Brain pericyte (primary cell): ENCODE measurements at places on chromosomes 12 and 14.
A peak's percentile ranks its signal among the peaks of the same experiment; 100 is the strongest.

- DNase-seq = no peak
These were observed 29.3 kb downstream of the DUSP16 start for GRCh38 chr12:12533238-12533829.

DNA sequence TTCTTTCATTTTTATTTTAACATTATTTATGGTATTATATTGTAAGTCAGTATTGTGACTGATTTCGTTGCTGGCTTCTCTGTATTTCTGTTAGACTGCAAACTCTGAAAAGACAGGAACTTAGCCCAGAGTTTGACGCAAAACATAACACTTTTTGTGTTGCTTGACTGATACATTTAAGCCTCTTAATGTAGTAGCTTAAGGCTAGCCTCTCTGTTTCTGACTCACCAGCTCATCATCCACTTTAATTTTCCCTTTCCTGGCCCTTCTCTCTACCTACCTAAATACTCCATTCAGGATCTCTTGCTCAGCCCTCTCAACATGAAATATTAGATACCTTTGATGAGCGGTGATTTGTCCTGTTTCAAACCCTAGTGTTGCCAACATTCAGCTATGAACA is 420.6 kb downstream of the LRFN5 start:
- no peak for DNase-seq

DNA sequence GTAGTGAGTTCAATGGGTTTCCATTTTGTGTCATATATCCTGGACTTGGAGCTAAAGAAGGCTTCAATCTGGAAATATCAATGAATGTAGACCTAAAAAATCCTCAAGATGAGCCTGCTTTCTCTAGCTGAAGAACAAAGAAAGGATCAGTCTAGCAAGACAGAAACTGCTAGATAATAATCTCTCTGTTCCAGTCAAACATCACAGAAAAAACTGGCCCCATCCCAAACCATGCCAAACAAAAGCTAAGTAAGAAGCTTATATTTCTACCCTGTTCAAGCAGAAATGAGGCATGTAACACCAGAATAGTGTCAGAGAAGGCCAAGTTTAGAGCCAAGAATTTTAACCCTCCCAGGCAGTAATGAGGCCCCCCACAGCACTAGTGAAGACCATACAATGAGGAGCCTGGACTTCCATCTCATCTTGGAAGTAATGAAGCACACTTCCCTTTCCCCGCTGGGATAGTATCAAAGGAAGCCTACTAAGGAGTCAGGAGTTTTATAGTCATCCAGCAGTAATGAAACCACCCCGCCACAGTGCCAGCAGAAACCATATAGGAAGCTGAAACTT is 95.8 kb downstream of the NELL2 start:
- DNase-seq = no peak

DNA sequence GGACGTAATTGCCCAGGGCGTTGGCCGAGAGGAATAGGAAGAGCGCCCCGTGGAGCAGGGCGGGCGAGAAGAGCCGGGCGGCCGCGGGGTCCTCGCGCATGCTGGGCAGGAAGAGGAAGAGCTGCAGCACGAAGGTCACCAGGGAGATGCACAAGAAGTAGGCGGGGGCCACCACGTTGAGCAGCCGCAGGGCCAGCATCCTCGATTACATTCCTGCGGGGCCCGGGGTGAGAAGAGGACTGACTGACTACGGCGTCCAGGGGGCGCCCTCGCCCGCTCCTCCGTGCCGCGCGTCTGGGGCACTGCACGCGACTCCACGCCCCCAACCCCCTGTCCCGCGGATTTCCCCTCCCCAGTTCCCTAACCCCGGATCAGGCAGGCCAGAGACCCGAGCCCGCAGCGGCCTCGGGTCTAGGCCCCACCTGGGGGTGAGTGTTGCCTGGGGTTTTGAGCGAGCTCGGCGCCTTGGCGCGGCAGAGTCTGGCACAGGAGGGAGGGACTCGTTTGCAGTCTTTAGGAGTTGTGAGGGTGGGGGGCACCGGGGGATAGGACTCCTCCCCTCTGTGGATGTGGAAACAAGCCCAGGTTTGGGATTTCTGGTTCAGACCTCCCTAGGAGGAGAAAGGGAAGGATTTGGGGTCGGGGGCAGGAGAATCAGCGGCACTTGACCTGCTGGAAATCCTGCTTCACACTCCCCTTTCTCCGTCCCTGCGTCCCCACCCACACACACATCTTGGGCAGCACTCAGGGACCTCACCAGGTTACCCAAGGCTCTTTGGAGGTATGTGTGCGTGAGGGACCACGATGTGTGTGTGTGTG is 1.8 kb downstream of the ZDHHC22 start:
- no peak for DNase-seq

DNA sequence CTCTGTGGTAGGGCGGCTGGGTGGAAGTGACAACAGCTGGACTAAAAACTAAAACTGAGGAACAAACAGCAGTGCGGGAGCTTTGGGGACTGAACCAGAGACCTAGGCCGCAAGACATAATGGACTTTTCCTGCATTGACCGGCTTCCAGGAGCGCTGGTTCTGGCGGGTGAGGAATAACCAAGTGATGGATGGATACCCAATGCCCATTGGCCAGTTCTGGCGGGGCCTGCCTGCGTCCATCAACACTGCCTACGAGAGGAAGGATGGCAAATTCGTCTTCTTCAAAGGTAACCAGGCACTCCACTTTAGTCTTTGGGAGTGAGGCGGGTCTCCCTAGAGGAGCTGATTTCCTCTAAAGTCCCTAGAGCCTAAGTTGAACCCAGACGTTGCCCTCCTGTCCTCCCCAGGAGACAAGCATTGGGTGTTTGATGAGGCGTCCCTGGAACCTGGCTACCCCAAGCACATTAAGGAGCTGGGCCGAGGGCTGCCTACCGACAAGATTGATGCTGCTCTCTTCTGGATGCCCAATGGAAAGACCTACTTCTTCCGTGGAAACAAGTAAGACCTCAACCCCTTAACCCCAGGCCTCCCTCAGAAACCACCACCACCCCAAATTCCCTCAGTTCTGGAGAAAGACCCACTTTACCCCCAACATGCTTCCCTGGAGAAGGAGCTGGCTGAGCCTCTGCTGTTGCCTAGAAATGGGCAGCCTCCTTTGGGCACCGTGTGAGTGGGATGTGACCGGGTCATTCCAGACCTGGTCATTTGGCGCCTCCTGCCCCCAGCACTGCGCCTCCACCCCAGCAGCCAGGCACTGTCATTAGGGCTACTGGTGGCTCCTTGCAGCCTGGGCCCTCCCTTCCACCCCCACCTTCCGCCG is 8.1 kb downstream of the MMP14 start:
- no peak for DNase-seq

DNA sequence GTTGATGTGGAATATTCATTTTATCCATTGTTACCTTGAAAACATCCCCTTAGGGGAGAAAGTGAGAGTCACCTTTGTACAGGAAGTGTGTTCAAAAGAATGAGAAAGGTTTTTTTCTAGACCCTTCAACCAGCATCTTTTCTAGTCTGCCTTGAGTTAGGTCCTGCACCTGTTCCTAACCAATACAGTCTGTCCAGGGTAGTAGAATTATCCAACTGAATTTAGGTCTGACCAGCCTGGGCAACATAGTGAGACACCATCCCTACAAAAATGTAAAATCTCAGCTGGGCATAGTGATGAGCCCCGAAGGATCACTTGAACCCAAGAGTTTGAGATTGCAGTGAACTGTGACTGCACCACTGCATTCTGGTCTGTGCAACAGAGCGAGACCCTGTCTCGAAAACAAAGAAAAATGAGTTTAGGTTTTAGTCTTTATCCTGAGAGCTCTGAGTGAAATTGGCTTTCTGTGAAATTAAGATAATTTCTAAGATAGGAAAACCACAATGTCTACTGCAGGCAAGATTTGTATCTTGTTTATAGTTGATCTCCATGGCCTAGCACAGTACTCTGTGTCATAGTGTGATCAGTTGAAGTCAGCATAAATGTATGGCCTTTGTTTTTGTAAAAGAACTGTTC is 25.2 kb downstream of the ARHGAP5 start:
- no peak for DNase-seq

DNA sequence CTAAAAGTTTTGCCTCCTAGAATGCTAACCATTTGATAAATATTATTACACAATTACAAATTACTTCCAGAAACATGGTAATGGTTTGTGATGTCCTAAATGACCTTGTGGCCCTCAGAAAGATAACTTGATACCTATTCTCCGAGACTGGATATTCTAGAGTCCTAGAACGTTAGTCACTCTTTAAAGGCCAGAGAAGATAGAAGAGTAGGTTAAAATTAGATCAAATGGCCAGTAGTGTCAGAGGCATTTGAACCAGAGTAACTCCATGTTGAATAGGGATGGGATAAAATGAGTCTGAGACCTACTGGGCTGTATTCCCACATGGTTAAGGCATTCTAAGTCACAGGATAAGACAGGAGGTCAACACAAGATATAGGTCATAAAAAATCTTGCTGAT is 96.6 kb upstream of the ADAMTS20 start:
- DNase-seq = no peak

- DNase-seq = no peak
These were observed 88.1 kb upstream of the CCDC175 start for GRCh38 chr14:59664741-59665140.

DNA sequence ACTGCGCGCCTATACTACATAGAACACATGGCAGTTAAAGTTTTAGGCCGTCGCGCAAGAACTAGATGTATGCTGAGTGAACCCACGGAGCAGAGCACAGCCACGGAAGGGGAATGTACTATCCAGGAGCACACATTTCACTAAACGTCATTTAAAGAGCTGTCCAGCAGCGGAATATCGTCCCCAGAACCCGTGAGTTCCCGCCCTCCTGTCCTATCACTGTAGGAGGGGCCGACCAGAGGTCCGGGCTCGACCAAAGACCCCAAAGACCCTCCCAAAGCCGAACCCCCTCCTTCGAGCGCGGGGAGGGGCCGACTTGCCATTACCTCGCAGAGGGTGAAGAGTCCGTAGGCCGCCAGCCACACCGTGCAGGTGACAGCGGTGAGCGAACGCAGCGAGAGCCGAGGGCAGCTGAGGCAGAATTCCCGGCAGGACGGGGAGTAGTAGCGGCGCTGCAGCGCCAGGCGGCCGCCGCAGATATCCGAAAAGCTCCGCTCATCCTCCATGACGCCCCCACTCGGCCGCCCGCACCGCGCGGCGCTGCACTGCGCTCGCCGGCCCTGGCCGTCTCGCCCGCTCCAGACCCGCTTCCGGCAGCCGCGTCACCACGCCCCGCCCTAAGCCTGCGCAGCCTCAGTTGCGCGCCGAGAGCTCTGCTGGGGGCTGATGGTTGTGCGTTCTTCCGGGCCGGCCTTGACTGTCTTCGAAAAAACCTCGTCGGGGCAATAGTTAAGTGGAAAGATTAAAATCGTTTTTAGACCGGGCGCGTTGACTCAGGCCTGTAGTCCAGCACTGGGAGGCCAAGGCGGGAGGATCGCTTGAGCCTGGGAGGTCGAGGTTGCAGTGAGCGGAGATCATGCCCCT is at the start of gene PIGH:
Gene PIGH, minus strand, starts transcription at position 571 of the 864 bp plus-strand sequence. Its CDS starts 65 bp downstream, at position 506.
- peak; percentile 57 for DNase-seq

GRCh38 chr12:34605955-34606748 is 583.9 kb downstream of the ALG10 start:
- DNase-seq = no peak

GRCh38 chr14:59394268-59394667 is 70.9 kb downstream of the GPR135 start:
- no peak for DNase-seq

- no peak for DNase-seq
These were observed 204.5 kb upstream of the TBX3 start for GRCh38 chr12:114888448-114888847.

- DNase-seq = no peak
These were observed 6.6 kb downstream of the MAX start for GRCh38 chr14:65095633-65096205.

DNA sequence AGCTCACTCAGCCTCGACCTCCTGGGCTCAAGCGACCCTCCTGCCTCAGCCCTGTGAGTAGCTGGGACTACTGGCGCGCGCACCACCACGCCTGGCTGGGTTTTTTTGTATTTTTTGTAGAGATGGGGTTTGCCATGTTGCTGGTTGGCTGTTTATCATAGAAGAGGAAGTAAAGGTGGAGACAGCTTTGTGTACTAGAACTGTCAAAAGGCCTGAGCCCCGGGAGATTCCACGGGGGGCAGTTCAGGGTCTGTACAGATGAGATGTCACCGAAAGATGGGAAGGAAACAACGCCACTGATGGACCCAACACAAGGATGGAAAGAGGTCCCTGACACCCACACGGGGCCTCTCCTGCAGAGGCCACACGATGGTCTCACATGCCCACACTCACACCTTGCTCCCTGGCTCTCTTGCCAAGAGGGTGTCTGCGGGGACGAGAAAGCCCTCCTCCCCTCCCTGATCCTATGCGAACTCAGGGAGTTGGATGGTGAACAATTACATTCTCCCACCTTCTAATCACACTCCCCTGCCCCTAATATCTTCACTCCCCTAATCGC is 66.6 kb downstream of the KDM2B start:
- DNase-seq = no peak

DNA sequence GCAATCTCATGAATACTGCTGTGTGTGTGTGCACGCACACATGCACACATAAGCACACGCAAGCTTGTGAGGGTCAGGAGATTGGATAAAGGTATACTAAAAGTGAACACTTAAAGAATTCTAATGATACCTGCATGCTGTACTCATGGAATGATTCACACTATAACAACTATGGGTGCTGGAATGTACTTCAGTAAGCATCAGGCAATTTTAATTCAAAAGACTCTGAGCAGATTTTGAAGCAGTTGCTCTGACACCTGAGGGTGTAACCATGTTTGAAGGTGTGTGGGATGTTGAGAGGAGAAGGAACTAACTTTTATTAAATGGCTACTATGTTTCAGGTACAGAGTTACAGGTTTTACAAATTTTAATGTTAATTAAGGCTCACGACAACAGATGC is 61.6 kb downstream of the GARIN6 start:
- no peak for DNase-seq

- no peak for DNase-seq
These were observed 96.7 kb downstream of the NUBPL start for GRCh38 chr14:31657917-31658316.

GRCh38 chr14:105420101-105420973 is 710 bp downstream of the MTA1 start:
- no peak for DNase-seq

GRCh38 chr12:30329281-30329680 is 366.4 kb downstream of the IPO8 start:
- DNase-seq = no peak

- no peak for DNase-seq
These were observed 31.9 kb downstream of the SERPINA3 start for GRCh38 chr14:94644102-94644535.

DNA sequence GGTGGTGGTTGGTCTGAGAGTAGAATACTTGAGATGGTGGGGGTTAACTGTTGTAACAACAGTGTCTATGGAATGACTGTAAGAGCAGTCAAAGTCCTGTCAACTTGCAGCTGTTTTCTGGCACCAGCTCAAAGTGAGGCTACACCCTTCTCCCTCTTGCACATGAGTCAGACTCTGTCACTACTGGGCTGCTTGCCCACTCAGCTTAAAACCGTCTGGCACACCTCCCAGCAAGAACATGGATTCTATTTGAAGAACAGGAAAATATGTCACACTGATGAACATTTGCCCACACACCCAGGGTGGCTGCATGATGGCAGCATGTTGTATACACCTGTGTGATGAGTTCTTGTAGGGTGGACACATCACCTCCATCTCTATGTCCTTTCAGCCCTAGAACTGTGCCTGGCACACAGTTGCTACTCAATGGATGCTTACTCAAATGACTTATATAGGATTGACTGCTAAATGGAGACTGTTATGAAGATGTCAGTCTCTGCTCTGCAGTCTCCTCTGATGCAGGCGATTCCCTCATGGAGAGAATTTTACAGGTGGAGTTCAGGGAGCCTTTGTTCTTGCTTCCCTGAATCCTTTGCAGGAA is 19.3 kb upstream of the SERPINA6 start:
- DNase-seq = peak; percentile 87

- no peak for DNase-seq
These were observed 842.5 kb downstream of the FLRT2 start for GRCh38 chr14:86372402-86372801.
